ENCODE measurements at places on chromosomes 4 and X.

GRCh38 chr4:26127851-26128337 lies 192.9 kb upstream of the RBPJ start:
- DNase-seq, result no peak

DNA sequence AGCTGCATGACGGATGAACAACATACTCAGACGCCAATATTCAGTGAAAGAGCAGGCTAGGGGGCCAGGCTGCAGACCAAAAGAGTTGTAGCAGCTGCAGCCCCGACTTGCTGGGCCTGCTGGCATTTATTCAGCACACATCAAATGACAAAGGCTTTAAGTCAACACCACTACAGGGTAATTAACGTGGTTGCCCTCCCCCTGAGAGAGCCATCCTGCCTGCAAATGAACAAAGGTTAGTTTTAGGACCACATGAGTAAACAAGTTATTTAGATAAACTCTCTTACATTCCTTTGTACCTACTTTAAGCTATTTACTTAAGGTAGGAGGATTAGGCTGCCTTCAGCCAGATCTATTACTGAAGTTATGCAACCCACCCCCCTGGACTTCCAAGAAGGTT lies 1329.1 kb downstream of the PCDH18 start:
- no peak for DNase-seq

DNA sequence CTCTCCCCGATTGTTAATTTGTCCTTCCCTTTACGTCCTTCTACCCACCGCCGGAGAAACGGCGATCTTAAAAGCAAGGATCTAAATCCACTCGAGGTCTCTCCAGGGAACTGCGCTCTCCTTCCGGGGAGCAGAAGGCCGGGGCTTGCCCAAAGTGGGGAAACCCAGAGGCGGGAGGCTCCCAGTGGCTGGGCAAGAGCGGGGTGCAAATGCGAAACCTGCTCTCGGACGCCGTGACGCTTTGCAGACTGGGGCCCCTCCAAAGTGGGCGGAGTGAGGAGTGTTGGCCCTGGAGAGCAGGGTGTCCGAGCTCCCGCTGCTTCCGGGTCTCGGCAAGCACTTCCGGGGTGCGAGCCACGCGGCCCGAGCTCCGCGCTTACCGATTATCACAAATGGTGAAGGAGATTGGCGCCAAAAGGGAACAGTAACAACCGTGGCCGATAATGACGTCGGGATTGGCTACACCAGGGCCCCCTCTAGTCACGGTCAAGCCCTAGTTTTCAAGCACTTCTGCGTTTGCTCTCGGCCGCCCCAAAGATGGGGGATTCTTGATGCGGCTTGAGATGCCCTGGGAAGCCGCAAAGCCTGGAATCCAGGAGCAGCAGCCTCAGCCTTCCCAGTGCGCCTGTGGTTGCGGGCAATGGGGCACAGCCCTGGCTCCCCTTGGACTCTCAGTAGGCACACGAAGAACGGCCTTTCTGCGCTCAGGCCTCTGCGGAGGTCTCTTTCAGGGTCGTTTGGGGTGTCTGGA lies 29.0 kb downstream of the HAND2 start:
- no peak for DNase-seq

- no peak for DNase-seq
Measured at GRCh38 chr4:152981278-152981677, 45.2 kb downstream of the FHDC1 start.

- no peak for DNase-seq
Measured at GRCh38 chr4:131388277-131388676, 1760.8 kb upstream of the PCDH10 start.

GRCh38 chr4:140233791-140234696 lies 80.1 kb upstream of the MAML3 start:
- no peak for DNase-seq

- no peak for DNase-seq
Measured at GRCh38 chr4:104491481-104492182, 3.1 kb downstream of the CXXC4 start.

GRCh38 chrX:135421932-135422809 lies at the start of gene SMIM10L2A:
Gene SMIM10L2A (plus strand): TSS chrX:135421944. CDS start chrX:135422132, 188 bp downstream.
- no peak for DNase-seq

DNA sequence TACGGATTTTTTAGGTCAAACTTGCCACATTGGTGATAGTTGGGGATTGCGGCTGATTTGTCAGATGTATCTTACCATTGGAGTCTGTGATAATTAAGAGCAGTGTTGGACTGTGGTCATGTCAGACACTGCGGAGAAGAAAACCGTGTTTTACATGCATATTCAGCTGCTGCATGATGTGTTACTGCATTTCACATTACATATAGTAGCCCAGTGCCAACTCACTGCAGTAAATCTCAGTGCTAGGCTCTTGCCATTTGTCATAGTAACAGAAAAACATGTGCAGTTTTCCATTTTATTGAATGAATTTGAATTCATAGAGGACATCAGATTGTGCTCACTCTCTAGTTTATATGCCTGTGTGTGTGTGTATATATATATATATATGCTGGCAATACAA lies 543.7 kb downstream of the IL1RAPL1 start:
- DNase-seq, result no peak
